Ascending aorta (tissue), 2 donors: ENCODE measurements at places on chromosomes 13 and 19.

DNA sequence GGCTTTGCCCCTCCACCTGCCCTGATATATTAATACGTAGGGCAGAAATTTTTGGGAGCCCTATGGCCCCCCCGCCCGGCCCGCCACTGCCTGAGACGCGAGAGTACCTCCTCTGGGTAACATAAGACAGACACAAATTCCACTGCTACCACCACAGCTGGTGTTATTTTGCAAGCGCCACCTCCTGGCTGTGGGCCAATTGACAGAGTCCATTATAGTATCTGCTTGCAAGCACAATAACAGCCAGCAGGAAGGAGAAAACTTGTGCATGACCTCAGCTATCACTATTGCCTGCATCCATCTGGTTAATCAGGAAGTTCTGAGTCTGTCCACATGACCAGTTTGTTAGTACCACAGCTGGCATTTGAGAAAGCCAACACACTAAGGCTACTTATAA, 25.3 kb upstream of the OR10H2 start:
- no peak overlapping the region for H3K4me3 ChIP-seq
- H3K36me3 ChIP-seq: no peaks in the 10 kb centered on the region
- H3K27me3 ChIP-seq: no peaks in the 10 kb centered on the region
- H3K4me1 ChIP-seq: no peaks in the 10 kb centered on the region
- DNase-seq: peak; percentile 78

GRCh38 chr19:3367628-3368440, 1.5 kb downstream of the NFIC start:
- H3K4me1 ChIP-seq: peaks cover 27% of the 10 kb centered on the region
- H3K36me3 ChIP-seq: no peaks in the 10 kb centered on the region
- DNase-seq: no peak
- H3K4me3 ChIP-seq: peak overlapping the region; percentile 99

GRCh38 chr13:90374168-90374567, 973.3 kb upstream of the MIR17HG start:
- H3K4me3 ChIP-seq: no peak overlapping the region
- no peaks in the 10 kb centered on the region for H3K27me3 ChIP-seq
- H3K27ac ChIP-seq: no peak overlapping the region
- H3K4me1 ChIP-seq: no peaks in the 10 kb centered on the region
- H3K36me3 ChIP-seq: no peaks in the 10 kb centered on the region
- no peak for DNase-seq

DNA sequence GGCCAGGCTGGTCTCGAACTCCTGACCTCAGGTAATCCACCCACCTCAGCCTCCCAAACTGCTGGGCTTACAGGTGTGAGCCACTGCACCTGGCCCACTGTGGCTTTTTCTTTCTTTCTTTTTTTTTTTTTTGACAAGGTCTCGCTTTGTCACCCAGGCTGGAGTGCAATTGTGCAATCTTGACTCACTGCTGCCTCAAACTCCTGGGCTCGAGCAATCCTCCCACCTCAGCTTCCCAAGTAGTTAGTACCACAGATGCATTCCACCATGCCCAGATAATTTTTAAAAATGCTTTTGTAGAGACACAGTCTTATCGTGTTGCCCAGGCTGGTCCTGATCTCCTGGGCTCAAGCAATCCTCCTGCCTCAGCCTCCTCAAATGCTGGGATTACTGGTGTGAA, 12.1 kb upstream of the FCGBP start:
- H3K36me3 ChIP-seq: no peaks in the 10 kb centered on the region
- no peak overlapping the region for H3K4me3 ChIP-seq
- H3K4me1 ChIP-seq: no peaks in the 10 kb centered on the region
- no peaks in the 10 kb centered on the region for H3K27me3 ChIP-seq

- H3K36me3 ChIP-seq: no peaks in the 10 kb centered on the region
- H3K27ac ChIP-seq: no peak overlapping the region
- H3K4me1 ChIP-seq: no peaks in the 10 kb centered on the region
- no peaks in the 10 kb centered on the region for H3K27me3 ChIP-seq
- no peak for DNase-seq
These were observed 9.2 kb upstream of the CEACAM18 start for GRCh38 chr19:51469162-51469561.

GRCh38 chr19:55132453-55133129, 15.2 kb upstream of the PPP1R12C start:
- no peak overlapping the region for H3K4me3 ChIP-seq
- DNase-seq: no peak
- H3K27me3 ChIP-seq: peaks cover 6% of the 10 kb centered on the region
- H3K36me3 ChIP-seq: no peaks in the 10 kb centered on the region
- H3K27ac ChIP-seq: no peak overlapping the region

DNA sequence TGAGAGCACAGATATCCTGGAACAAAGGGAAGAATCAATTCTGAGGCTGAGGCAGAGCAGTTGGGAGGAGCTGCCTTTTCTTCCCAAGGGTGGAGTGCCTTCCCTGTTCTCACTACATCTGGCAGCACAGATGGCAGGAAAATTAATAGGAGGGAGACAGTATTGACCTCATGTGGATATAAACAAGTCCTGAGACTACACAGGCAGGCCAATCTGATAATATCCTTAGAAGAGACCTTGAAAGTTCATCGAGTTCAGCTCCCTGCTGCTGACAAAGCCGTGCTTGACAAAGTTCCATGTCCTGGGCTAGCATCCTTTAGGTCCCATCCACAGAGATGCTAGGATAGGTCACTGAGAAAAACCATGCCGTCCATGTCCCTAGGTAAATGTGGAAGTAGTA, 1451.5 kb downstream of the EFNB2 start:
- H3K4me3 ChIP-seq: no peak overlapping the region
- no peaks in the 10 kb centered on the region for H3K27me3 ChIP-seq
- no peaks in the 10 kb centered on the region for H3K36me3 ChIP-seq
- no peak for DNase-seq
- H3K27ac ChIP-seq: no peak overlapping the region

DNA sequence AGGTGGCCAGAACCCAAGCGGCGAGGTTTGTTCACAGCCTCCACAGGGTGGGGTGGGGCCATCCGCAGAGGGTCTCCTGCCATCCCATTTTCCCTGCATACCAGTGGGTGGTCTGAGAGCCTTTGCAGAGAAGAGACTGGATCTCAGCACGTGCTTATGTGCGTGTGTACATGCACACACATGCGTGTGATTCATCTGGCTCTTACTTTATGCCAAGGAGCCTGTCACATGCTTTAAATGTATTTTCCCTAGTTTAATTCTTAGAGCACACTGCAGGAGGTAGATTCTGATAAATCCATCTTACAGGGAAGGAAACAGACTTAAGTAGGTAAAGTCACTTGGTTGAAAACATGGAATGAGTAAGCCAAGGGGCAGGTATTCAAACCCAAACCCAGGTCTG, 47.1 kb downstream of the CAPN12 start:
- DNase-seq: no peak
- no peaks in the 10 kb centered on the region for H3K27me3 ChIP-seq
- peak overlapping the region; percentile 98 for H3K27ac ChIP-seq
- H3K36me3 ChIP-seq: peaks cover 47% of the 10 kb centered on the region
- H3K4me1 ChIP-seq: peaks cover 66% of the 10 kb centered on the region

DNA sequence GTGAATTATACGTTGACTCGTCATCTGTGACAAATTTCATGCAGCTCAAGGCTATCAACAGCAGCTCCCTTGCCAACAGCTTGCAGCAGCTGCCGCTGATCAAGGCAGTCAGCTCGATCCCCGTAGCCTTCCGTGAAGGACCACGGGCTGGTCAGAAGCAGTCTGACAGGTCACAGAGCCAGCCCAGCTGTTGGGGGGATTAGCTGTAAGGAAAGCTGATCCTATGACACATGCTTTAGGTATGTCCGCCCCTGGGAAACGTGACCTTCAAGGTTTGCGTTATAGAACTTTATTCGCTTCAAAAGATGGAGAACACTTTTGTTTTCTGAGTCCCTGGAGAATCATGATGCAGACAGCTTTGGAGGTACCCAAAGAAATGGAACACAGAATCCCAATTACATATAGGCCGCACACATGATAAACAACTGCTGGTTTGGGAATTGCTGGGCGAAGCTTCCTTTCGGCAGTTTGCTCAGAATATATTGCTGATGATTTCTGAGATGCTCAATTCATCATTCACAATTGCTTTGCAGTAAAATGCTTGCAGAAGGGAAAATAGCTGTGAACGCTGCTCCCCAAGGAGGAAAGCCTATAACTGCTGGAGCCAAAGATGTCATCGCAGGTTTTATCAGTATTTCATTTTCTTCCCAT, 62.6 kb upstream of the USP29 start:
- no peaks in the 10 kb centered on the region for H3K27me3 ChIP-seq
- DNase-seq: no peak
- no peak overlapping the region for H3K4me3 ChIP-seq
- no peak overlapping the region for H3K27ac ChIP-seq

- H3K4me3 ChIP-seq: no peak overlapping the region
- no peaks in the 10 kb centered on the region for H3K27me3 ChIP-seq
- H3K4me1 ChIP-seq: peaks cover 34% of the 10 kb centered on the region
These were observed 76.9 kb downstream of the FOXO1 start for GRCh38 chr13:40589285-40590109.

DNA sequence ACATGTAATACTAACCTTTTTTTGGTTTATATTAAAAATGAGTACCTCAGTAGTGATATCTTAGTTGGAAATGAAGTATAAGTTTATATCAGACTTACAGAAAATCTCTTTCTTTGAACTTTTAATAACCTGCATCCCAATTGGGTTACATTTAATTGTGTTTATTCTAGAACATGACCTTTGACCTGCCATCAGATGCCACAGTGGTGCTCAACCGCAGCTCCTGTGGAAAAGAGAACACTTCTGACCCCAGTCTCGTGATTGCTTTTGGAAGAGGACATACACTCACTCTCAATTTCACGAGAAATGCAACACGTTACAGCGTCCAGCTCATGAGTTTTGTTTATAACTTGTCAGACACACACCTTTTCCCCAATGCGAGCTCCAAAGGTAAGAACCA, 12.4 kb downstream of the LAMP1 start:
- DNase-seq: no peak
- no peaks in the 10 kb centered on the region for H3K4me1 ChIP-seq

- H3K36me3 ChIP-seq: peaks cover 25% of the 10 kb centered on the region
- H3K4me3 ChIP-seq: no peak overlapping the region
- no peak for DNase-seq
- H3K27ac ChIP-seq: no peak overlapping the region
- H3K27me3 ChIP-seq: no peaks in the 10 kb centered on the region
These were observed 1.9 kb downstream of the MAN2B1 start for GRCh38 chr19:12664406-12665280.

DNA sequence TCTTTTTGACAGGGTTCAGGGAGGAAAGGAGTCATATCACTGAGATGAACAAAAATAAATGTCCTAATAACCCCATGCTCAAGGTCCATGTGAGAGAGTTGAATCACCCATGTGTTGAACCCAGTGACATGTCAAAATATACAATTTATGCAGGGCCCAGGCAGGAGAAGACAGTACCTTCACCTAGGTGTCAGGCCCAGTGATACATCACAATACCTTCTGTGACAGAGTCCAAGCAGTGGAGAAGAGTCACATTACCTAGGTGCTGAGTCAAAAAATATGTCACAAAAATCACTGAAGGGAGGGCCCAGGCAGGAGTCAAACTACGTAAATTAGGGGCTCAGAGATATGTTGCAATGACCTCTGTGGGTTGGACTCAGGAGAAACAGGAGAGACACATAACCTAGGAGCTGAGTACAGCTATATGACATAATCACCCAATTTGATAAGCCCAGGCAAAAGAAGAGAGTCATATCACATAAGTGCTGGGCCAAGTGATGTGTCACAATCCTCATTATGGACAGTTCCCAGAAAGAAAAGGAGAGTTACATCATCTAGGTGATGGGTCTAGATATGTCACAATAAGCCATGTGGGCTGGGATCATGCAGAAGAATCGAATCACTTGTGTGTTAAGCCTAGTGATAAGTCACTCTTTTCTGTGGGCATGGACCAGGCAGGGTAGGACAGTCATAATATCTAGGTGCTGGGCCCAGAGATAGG, 13.8 kb upstream of the ZNF724 start:
- peaks cover 35% of the 10 kb centered on the region for H3K36me3 ChIP-seq
- H3K4me3 ChIP-seq: no peak overlapping the region
- no peak overlapping the region for H3K27ac ChIP-seq
- no peaks in the 10 kb centered on the region for H3K4me1 ChIP-seq

GRCh38 chr13:35857769-35858168, 273.4 kb downstream of the DCLK1 start:
- H3K27ac ChIP-seq: peak overlapping the region; percentile 80
- no peak overlapping the region for H3K4me3 ChIP-seq
- no peaks in the 10 kb centered on the region for H3K27me3 ChIP-seq

- no peak overlapping the region for H3K4me3 ChIP-seq
- no peak for DNase-seq
These were observed 87.0 kb downstream of the MAB21L1 start for GRCh38 chr13:35389535-35389934.

GRCh38 chr13:94706843-94707399, 5.4 kb downstream of the SOX21 start:
- no peaks in the 10 kb centered on the region for H3K36me3 ChIP-seq
- H3K27ac ChIP-seq: no peak overlapping the region
- H3K4me3 ChIP-seq: peak overlapping the region; percentile 28
- DNase-seq: no peak
- peaks cover 26% of the 10 kb centered on the region for H3K27me3 ChIP-seq
- H3K4me1 ChIP-seq: peaks cover 11% of the 10 kb centered on the region

GRCh38 chr13:39512687-39513086, 90.3 kb downstream of the LHFPL6 start:
- no peak for DNase-seq
- H3K4me1 ChIP-seq: no peaks in the 10 kb centered on the region

DNA sequence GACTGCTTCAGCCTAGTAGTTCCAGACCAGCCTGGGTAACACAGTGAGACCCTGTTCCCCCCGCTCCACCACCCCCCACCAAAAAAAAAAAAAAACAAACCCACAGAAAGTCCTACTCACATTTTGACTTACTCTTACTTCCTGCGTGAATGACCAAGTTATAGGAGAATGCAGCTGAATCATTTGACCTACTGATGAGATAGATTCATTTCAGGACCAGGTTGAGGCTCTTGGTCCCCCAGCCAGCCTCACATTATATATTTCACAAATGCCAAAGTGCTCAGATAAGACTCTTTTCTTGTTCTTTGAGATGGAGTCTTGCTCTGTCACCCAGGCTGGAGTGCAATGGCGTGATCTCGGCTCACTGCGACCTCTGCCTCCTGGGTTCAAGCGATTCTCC, 70.2 kb downstream of the KLF5 start:
- H3K27me3 ChIP-seq: no peaks in the 10 kb centered on the region
- H3K36me3 ChIP-seq: no peaks in the 10 kb centered on the region
- H3K27ac ChIP-seq: no peak overlapping the region
- no peaks in the 10 kb centered on the region for H3K4me1 ChIP-seq

DNA sequence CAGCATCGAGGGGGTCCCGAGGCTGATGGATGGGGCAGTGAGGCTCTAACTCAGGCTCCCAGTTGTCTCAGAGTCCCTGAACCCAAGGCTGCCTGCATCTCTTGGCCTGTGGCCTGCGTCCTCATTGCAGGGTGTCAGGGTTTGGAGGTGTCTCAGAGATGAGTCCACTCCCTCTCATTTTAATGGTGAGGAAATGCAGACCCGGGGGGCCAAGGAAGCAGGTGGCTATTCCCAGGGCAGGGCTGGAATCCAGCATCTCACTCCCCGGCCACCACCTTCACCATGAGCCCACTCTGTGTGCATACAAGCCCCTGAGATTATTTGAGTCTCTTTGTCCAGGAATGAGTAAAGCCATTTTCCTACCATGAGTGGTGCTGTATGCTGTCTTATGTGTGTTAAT, 21.4 kb downstream of the TEX29 start:
- no peak for DNase-seq
- no peak overlapping the region for H3K27ac ChIP-seq
- no peak overlapping the region for H3K4me3 ChIP-seq
- no peaks in the 10 kb centered on the region for H3K4me1 ChIP-seq
